Hematopoietic multipotent progenitor cell (in vitro differentiated cells): ENCODE measurements at places on chromosomes 2 and 18. TPM values are rescaled to one million over a fixed set of nuclear protein-coding genes. Genes with fewer than 3 reads are reported as not detected.

DNA sequence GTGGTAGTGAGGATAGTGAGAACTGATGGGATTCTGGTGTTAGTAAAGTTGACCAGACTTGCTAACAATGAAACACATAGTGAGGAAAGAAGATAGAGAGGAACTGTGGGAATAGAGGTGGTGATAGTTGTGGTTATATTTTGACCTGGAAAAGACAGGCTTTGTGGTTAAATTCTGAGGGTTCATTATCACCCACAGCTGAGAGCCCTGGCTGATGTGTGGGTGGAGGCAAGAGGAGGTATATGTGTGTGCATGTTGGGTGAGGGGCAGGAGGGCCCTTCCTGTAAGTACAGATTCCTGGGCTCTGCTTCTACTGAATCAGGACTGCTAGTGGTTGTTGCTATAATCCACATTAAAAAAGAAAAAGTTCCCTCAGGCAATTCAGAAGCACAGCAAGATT lies 26.2 kb upstream of the TMEM163 start:
- DNase-seq: no peak

DNA sequence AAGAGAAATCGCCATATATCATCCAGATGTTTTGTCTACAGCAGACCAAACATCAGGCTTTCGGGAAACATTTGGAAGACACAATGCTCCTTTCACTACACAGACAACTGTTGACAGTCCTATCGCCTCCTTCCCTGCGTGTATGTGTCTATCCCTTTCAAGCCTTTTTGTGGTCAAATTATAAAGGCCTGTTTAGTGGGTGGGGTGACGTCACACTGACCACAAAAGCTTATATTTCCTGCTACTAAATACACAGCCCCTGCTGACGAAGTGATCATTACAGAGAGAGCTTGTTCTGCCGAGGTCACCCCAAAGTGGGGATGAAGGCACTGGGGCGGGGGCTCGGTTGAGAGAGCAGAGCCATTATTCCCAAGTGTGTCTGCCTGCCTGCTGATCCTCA lies 302.7 kb upstream of the TNP1 start:
- no peak for DNase-seq

- no peak for DNase-seq
Observed at GRCh38 chr2:26608557-26608956, 32.6 kb downstream of the CIB4 start.

Gene KCNG3
- total RNA-seq: under 0.01 TPM

Gene RAD51AP2
- not detected for total RNA-seq

Gene ARHGEF4
- total RNA-seq: under 0.01 TPM
